ENCODE measurements at places on chromosomes 7 and 10.

GRCh38 chr10:43026039-43026973 is 50.6 kb upstream of the RET start:
- no peak for DNase-seq

- DNase-seq: no peak
These were observed 92.4 kb downstream of the KIF20B start for GRCh38 chr10:89793649-89794254.

- no peak for DNase-seq
These were observed 94.5 kb upstream of the GNA12 start for GRCh38 chr7:2938514-2939192.

- DNase-seq: no peak
These were observed 56.2 kb downstream of the TACC2 start for GRCh38 chr10:122045212-122045611.

DNA sequence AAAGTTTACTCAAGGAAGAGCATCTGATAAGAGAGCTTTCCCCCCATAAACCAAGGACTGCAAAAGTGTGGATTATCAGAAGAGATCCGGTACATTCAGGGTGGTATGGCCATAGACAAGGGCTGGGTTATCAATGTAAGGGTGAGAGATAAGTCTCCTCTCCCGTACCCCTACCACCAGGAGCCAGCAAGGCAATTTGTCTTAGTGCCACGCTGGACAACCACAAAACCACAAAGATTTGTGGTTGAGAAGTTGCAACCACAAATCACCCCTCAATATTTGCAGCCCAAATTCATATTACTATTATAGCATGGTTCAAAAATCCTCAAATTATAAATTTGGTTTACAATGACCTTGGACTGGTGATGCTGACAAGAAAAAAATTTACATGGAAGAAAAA is 2.3 kb upstream of the ZSCAN25 start:
- DNase-seq: no peak

- DNase-seq: no peak
These were observed 69.0 kb upstream of the LRRC17 start for GRCh38 chr7:102843850-102844249.

DNA sequence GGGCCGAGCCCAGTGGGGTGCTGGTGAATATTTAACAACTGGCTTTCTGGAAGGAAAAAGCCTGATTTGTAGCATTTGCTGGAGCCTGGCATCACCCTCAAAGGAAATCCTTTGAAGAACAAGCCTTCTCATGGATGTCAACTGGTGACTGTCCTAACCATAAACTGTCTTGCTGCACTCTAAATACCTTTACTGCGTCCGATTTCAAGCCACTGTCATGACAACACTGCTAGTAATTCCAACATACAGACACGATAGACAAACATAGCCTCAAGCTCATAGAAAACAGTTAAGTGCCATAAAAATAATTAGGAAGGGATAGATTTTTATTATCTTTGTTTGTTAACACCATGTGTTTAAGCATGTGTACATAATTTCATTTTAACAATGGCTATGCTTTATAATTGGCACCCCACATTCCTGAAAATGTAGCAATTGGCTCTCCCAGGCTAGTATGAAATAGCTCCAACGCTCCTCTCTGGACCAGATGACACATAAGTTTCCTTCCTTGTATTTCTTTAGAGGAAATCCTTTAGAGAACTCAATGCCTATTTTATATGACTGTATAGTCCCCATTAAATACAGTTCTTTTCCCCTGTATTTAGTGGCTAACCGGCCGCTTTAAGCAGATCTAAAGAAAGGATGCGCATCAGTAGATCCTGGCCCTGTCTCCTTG is 273.4 kb downstream of the PRPF18 start:
- no peak for DNase-seq

GRCh38 chr10:73649876-73650536 is 5.8 kb downstream of the SYNPO2L start:
- no peak for DNase-seq

- DNase-seq: no peak
These were observed 1.0 kb downstream of the SMNDC1 start for GRCh38 chr10:110303681-110304080.

DNA sequence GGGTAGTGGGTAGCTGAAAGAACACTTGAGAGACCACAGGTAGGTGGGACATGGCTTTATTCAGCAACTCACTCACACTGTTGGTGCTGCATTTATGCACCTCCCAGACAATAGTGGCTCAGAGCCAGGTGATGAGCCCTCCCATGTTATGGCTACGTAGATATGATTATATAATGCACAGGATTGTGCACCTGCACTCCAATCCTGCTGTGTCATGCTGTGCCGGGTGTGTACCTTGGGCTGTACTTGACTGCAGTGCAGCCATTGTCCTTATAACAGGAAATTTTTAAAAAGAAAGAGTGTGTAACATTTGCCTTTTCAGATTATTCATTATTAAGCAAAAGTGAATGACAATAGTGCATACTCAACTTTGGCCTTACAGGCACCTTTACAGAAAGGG is 366.1 kb upstream of the BMPER start:
- no peak for DNase-seq

GRCh38 chr7:121105262-121105661 is 116.8 kb downstream of the CPED1 start:
- DNase-seq: no peak

DNA sequence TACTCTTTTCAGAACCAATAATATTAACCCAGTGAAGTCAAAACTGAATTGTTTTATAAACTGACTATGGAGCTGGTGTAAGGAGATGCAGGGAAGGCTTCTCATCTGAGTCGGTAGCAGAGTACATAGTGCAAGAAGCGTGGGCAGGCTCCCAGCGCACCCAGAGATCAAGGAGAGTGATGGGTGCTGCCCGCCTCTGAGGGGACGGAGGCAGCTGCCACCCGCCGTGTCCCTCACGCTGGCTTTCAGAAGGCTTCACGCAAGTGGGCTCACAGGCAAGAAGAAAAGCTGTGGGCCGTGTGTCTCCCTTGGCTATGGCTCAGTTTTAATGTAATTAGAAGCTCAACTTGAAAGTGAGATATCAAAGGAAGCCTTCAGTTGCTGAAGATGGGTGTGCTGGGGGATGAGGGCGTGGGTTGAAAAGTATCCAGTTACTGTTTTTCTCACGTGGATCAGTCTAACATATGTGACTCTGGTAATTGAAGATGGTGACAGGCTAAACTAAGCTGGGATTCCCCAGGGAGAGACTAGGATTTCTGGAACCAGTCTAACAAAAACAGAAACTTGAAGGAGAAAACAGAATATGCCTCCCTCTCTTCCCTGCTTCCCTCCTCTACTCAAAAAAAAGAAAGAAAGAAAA is 159.9 kb downstream of the MGMT start:
- no peak for DNase-seq

GRCh38 chr10:62803724-62804355 is 680 bp upstream of the ADO start:
- DNase-seq: no peak

- DNase-seq: no peak
These were observed 47.4 kb upstream of the USP6NL start for GRCh38 chr10:11658801-11659368.

DNA sequence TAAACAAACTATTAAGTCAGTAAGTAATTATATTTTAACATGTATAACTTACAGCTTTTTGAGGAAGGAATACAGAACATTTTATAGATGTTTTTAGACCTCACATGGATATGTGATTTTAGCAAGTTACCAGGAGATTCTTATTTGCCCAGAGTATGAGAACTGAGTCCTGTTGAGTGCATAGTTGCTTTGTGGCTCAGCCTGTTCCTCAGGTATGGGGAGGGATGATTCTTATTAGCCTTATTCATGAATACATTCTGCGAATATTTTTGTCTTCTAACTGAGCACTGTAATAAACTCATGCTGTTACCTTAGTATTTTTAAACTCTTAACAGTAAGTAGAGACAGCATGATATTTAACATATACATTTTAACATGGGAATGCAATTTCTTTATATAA is 17.9 kb downstream of the BTAF1 start:
- DNase-seq: no peak

- no peak for DNase-seq
These were observed 22.9 kb downstream of the GSAP start for GRCh38 chr7:77393261-77393660.

- DNase-seq: no peak
These were observed 63.6 kb downstream of the ARHGAP22 start for GRCh38 chr10:48541144-48541795.

GRCh38 chr10:94123258-94123995 is 129.7 kb downstream of the PLCE1 start:
- DNase-seq: peak; percentile 14

GRCh38 chr10:125344573-125345171 is 184.3 kb upstream of the CTBP2 start:
- no peak for DNase-seq

DNA sequence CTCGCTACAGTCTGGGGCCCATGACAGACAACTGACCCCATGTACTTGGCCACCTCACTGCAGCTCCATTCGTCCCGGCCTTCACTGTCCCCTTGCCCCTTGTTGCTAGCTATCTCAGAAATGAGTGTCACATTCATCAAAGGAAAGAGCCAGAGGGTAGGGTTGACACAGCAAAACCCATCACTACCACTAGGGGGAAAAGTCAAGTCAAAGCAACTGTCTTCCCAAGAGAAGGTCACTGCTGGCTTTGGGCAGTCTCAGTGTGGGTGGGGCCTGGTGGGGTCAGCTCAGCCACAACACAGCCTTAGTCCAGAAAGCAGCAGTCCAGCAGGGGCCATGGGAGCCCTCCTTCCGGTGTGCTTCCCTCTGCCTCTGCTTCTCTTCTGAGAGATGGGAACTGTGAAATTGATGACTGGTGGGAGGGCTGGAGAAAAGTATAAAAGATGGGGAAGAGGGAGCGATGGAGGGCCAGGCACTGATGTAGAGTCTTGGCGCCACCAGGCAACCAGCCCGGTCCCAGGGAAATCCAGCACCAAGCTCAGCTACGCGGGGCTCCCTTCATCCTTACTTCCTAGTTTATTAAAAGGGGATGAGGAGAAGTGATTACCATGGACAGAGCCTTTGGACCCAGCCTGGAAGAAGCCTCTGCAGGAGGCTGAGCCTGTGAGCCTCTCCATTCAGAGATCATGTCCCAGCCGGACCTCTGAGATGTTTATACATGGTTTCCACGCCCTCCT is 58.0 kb downstream of the PLXNA4 start:
- DNase-seq: no peak

DNA sequence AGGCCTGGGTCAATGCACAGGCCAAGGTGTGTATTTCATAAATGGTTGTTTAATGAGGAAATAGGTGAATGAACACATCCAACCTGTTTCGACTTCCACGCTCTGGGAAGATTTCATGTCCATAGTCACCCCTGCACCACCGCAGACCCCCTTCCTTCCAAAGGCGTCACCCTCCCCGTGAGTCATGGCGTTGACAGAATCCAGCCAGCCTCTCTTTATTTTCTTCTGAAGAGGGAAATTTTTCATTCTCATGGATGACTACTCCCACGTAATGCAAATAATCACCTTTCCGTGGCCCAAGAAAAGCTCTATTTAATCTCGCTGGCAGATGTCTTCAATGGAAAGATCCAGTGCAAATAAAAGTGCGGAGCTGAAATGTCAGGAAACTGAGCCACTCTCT is 75.3 kb upstream of the FOXK1 start:
- no peak for DNase-seq

GRCh38 chr7:40866601-40867000 is 731.8 kb downstream of the SUGCT start:
- no peak for DNase-seq

DNA sequence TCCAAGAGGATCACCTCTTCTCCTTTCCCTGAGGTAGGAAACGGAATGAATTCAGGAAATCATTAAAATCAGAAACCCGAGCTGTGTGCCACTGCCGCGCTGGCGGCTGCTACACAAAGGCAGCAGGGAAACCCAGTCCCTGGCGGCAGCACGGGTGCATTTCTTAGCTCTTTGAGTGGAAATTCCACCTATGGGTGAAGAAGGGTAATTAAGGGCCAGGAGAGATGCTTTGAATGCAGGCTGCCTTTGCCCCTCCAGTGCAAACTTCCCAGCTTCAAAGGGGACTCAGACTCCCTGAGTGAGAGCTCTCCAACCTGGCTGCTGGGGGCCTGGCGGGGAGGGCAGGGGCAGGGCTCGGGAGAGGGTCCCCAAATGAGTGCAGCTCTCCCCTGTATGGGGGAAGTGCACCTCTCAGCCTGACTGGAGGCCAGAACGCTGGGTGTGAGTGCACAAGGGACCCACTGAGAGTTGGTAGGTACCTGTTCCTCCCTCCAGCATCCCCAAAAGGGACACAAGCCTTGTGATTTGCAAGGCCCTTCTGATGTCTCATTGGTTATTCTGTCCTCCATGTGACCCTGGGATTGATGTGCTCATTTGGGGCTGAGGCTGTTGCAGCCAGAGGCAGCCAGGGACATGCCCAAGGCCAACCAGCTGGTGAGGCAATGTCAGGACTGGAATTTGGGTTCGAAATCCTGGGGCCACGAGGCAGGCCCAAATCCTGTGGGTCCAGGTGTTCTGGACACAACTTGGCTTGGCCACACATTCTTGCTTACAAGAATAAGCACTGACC is 16.3 kb upstream of the ZMIZ1 start:
- DNase-seq: no peak

DNA sequence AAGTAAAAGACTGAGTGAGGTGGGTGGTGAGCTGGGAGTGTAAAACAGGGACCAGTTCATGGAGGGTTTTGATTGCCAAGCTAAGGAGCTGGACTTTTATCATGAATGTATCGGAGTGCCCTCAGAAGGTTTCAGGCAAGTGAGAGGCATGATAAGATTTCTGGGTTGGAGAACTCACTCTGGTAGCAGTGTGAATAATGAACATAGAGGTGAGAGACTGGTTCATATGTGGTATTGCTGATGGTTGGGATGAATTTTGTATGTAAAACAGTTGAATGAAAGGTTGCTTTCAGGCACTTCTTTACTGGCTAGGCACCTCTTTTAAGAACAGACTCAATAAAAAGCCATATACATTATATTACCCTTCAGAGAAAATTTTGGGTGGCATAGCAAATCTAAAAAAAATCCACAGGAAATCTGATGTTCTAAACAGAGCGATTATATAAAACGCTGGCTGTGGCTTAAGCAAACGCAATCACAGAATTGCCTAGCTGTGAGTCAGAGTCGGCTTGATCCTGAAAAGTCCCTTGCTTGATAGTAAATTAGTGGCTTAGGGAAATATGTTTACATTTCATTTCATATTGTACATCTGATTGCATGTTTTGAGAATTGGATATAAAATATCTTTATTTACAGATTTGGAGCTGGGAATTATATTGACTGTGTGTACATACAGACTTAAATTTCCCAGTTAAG is 92.9 kb upstream of the HDAC9 start:
- no peak for DNase-seq

DNA sequence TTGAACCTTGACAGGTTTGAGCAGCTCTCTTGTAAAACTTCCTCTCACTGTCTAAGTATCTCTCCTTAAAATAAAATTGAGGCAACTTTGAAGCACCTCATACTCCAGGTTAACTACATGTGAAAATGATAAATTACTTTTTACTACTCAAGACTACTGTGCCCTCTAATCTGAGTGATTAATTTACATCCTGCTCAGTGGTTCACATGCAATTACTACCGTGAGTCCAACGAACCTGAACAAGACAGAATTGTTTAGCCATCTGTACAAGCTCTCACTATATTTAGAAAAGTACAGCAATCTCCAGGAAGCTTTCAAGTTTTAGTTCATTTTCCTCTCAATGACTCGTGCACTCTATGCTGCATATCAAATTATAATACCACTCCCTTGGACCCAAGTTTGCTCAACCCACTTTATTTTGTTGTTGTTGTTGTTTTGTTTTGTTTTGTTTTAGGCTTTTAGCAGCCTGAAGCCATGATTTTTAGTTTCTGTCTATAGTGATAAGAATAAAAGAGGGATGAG is 21.2 kb downstream of the PDE1C start:
- DNase-seq: no peak
